DMS79 treated with DMSO at 0.1 percent for 48 hours (cell line): ENCODE measurements at places on chromosomes 4 and X.

GRCh38 chr4:113560579-113560978, 201.0 kb downstream of the CAMK2D start:
- no peak for DNase-seq

GRCh38 chr4:6917461-6918271, 8.0 kb downstream of the TBC1D14 start:
- peak; percentile 69 for DNase-seq

DNA sequence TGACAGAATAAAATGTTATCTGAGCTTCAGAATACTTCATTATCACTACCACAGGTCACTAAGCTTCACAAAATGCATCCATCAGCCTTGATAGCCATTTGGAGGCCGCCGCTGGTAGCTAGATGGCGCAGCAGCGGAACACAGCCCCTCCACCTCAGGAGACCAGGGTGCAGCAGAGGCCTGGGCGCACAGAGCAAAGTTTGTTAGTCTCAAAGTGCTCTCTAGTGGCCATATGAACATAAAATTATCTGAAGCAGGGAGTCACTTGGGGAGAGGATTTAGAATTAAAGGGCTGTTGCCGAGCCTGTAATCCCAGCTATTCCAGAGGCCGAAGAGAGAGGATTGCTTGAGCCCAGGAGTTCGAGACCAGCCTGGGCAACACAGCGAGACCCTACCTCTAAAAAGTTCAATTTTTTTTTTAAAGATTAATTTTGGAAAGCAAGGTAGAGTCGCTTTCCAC, 8.1 kb upstream of the DCTD start:
- peak; percentile 3 for DNase-seq

DNA sequence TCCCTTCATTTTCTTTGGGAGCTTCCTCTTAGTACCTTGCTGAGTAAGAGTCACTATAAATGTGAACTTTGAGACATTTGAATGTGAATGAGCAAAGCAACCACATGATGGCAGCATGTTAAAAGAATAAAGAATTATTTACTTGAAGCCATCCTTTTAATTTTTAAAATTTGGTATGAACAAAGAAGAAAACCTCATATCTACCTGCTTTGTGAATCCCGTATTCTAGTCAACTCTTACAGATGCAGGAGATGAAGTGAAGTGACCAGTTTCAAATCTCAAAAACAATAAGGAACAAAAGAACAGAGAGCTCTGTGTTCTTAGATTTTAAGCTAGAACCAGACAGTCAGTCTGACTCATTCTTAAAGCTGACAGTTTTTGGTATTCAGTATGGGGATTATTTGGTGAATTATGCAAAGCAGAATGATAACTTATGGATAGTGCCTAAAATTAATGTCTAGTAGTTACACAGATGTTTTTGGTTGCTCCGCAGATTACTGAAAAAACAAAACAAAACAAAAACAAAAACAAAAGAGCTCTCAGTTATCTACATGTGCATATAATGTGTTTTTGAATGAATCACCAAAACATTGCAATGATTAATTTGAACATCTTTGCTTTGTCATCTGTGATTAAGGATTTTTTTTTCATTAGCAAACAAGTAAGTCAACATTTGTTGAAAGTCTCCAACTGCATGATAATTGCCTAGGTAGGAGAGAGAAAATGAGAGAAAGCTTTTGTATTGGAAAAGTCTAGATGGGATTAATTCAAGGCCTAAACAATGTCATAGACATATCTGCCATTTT, 48.2 kb upstream of the H2AZ1 start:
- DNase-seq = no peak

- no peak for DNase-seq
These were observed 839 bp downstream of the STK26 start for GRCh38 chrX:132023896-132024386.

- DNase-seq = no peak
These were observed 18.6 kb downstream of the CLCN4 start for GRCh38 chrX:10175319-10175871.

DNA sequence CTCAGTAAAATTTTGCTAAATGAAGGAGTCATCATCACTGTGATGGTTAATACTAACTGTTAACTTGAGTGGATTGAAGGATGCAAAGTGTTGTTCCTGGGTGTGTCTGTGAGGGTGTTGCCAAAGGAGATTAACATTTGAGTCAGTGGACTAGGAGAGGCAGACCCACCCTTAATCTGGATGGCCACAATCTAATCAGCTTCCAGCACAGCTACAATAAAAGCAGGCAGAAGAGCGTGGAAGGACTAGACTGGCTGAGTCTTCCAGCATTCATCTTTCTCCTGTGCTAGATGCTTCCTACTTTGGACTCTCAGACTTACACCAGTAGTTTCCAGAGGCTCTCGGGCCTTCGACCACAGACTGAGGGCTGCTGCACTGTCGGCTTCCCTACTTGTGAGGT, 21.3 kb upstream of the WDR44 start:
- DNase-seq = no peak

DNA sequence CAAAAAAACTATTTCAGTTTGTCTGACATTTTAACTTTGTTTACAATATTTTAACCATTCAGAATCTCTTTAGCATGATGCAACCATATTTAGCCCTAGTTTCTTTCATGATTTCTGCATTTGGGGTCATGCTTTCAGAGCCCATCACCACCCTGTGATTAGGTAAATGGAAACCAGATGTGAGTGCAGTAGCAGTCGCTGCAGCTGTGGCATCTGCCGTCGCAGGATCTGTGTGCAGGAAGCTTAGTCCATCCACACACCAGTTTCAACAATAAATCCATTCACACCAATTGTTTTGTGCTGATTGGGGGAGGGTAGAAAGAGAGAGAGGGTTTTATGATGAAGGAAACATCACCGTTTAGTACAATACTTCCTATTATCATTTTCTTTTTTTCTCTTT, 130.5 kb downstream of the CPEB2 start:
- DNase-seq = no peak
